ENCODE measurements at places on chromosomes 12 and 14. TPM values are rescaled to one million over a fixed set of nuclear protein-coding genes. Genes with fewer than 3 reads are reported as not detected.

TMPRSS12 gene
- total RNA-seq = not detected

- H3K4me1 ChIP-seq = peaks cover 47% of the 10 kb centered on the region
- H3K36me3 ChIP-seq = peaks cover 21% of the 10 kb centered on the region
- no peak for DNase-seq
- H3K27me3 ChIP-seq = no peaks in the 10 kb centered on the region
- H3K4me3 ChIP-seq = peak overlapping the region; percentile 99
These were observed 1.1 kb upstream of the TM9SF1 start for GRCh38 chr14:24196071-24197055.

DNA sequence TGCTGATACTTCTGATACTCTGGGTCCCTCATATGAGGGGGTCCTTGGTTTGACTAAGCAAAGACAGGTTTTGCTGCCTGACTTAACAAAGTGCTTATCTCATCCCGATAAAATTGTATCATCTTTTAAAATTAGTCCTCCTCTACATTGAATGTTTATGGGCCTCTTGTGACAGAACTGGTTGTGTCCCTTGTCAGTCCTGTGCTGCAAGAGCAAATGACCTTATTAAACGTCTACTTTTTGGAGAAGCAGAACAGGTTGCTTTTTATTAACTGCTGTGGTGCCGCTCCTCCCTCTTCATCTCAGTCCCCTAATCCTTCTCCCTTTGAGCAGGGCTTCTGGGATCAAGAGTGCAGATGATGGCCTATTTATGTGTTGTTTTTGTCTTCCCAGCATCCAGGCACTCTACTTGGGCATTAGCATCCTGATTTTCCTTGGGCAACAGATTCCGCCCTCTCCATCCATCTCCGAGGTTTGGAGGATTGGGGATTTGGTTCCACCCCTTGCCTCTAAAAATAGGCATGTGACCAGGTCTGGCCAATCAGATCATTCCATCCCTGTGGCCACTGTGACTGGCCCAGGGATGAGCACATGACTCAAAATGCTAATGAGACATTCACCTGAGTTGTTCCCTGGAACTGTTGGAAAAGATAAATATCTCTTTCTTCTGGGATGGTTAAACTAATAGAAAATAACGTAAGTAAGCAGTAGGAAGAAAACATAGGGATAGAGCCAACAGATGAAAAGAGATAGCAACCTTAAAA lies 2.9 kb upstream of the DENR start:
- DNase-seq = no peak
- no peaks in the 10 kb centered on the region for H3K27me3 ChIP-seq
- H3K4me3 ChIP-seq = no peak overlapping the region
- H3K36me3 ChIP-seq = peaks cover 3% of the 10 kb centered on the region

DNA sequence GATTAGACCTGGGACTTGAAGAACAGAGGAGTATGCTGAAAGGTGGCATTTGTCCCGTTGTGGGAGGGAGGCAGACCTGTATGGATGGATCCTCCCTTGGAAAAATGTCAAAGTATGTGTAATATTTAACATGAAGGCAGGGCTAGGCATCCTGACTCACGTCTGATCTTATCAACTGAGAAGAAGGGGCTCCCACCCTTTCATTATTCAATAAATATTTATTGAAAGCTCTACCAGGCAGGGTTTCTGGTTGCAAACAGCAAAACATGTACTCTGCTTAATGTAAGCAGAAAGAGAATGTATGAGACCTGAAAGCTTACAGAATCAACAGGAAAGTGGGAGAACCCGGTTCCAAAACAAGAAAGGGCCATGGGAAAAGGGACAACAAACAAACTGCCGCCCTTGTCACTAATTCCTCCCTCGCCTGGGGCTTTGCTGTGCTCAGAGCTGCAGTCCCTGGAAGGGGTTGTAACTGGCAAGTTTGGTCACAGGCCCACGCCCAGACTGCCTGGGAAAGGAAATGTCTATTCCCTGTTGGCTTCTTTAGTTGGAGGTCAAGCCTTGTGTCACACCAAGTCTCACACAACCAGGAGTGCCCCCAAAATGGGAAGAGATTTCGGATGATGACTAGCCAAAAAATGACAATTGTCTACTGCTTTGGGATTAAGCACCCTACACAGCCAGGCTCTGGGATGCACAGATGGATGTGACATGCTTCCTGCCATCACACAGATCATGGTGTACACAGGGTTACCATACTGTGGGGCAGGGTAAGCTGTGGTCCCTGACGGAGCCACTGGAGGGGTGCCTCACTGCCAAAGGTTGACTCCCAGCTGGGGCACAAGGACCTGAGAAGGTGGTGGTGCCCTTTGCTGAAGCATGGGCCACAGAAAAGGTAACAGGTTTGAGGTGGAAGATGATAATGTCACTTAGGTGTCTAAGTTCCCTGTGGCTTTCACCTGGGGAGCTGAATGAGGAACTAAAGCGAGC lies 36.8 kb downstream of the RAB35 start:
- peak; percentile 69 for DNase-seq
- peaks cover 24% of the 10 kb centered on the region for H3K4me1 ChIP-seq
- H3K36me3 ChIP-seq = no peaks in the 10 kb centered on the region
- peak overlapping the region; percentile 78 for H3K27ac ChIP-seq
- no peaks in the 10 kb centered on the region for H3K27me3 ChIP-seq

- H3K4me3 ChIP-seq = no peak overlapping the region
- DNase-seq = no peak
- no peaks in the 10 kb centered on the region for H3K27me3 ChIP-seq
- H3K4me1 ChIP-seq = peaks cover 16% of the 10 kb centered on the region
- H3K27ac ChIP-seq = no peak overlapping the region
- no peaks in the 10 kb centered on the region for H3K36me3 ChIP-seq
These were observed 88.6 kb upstream of the CPSF6 start for GRCh38 chr12:69150796-69151127.

DNA sequence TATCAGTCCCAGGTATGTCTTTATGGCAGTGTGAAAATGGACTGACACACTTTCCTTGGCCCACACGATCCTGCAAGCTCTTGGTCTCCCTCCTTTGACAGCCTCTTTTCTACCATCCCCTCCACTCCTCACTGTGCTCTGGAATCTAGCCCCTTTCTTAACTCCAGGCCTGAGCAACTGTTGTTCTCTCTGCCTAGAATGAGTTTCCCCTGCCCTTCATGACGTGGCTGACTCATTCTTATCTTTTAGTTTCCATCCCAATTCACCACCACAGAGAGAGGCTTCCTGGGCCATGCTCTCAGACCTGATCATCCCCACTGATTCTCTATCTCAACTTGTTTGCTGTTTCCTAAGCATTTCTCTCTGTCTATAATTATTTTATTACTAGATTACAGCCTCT lies 157.4 kb upstream of the HMGA2 start:
- no peaks in the 10 kb centered on the region for H3K27me3 ChIP-seq
- H3K36me3 ChIP-seq = no peaks in the 10 kb centered on the region
- H3K4me3 ChIP-seq = no peak overlapping the region
- DNase-seq = no peak
- no peak overlapping the region for H3K27ac ChIP-seq

ORAI1 gene
- total RNA-seq = 56.5 TPM

GRCh38 chr14:80080601-80081000 lies 130.7 kb downstream of the DIO2 start:
- H3K4me3 ChIP-seq = no peak overlapping the region
- no peaks in the 10 kb centered on the region for H3K4me1 ChIP-seq
- H3K27ac ChIP-seq = no peak overlapping the region
- H3K36me3 ChIP-seq = no peaks in the 10 kb centered on the region

GRCh38 chr12:62106547-62107185 lies 153.5 kb upstream of the USP15 start:
- no peaks in the 10 kb centered on the region for H3K36me3 ChIP-seq
- H3K4me1 ChIP-seq = no peaks in the 10 kb centered on the region
- H3K27ac ChIP-seq = no peak overlapping the region

DNA sequence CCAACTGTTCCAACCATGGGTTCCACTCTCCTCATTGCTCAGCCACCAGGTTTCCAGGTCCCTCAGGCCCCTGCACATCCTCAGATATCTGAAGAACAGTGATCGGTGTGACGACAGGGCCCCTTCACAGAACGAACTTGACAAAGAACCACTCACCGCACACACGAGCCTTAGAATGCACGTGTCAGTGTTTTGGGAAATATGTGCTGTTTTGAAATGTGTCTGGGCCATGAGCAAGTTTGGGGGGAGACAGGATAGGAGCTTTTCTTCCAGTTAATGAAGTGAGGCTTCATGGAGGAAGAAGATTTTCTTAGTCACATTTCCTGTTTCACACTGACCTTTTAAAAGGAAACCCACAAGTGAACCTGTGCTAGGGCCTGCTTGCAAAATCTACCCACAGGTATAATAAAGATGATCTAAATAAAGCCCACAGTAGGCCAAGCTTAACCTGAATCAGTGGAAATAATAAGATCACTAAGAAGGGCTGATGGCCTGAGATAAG lies 58.6 kb downstream of the ZFP36L1 start:
- H3K27ac ChIP-seq = no peak overlapping the region
- peak; percentile 57 for DNase-seq
- H3K4me1 ChIP-seq = peaks cover 30% of the 10 kb centered on the region
- H3K4me3 ChIP-seq = no peak overlapping the region

DNA sequence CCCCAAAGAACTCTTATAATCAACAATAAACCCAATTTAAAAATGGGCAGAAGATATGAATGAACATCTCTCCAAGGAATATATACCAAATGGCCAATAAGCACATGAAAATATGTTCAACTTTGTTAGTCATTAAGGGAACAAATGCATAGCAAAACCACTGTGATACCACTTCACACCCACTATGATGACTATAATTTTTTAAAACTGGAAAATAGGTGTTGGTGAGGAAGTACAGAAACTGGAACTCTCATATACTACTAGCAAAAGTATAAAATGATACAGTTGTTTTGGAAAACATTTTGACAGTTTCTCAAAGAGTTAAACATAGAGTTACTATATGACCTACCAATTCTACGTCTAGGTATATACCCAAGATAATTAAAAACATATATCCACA lies 9.4 kb upstream of the HEATR5A start:
- no peaks in the 10 kb centered on the region for H3K27me3 ChIP-seq
- no peak overlapping the region for H3K27ac ChIP-seq
- no peak for DNase-seq
- H3K36me3 ChIP-seq = no peaks in the 10 kb centered on the region
- H3K4me3 ChIP-seq = no peak overlapping the region

HOXC9 gene
- total RNA-seq = 12.2 TPM

DNA sequence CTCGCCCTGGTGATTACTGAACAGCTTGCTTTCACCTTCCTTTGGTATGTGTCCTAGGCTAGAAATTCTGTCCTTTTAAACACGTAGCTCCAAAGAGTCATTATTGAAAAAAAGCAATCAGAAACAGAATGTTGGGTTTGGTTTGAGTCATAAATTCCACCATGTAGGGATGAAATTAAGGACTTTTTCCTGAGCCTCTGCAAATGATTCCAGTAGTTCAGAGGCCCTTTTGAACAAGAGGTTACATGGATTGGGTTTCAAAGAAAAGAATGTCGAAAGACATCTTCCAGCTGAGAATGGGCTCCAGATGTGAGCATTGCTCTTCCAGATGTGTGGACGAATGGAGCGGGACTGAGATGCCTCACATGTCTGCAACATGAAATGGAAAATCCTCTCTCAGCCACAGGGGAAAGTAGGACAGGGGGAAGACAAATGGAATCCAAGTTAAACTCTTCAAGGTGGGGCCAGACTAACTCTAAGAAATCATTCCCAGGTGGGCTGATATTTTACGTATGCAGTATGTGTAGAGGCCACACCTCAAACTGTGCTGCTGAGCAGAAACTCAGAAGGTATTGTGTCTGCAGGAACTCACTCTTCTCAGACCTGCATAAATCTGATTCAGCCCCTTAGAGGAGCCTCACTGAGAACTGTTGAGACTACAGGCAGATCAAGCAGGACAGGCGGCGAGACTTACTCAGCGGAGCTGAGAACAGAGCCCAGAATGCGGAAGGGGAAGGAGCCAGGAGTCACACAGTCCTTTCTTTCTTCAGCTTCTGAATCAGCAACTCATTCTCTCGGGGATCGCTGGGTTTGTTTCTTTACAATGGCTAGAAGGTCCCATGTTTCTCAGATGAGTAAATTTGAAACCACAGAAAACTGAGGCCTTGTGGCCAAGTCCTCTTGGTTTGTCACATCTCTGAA lies 23.3 kb upstream of the EMP1 start:
- H3K4me1 ChIP-seq = peaks cover 79% of the 10 kb centered on the region
- H3K4me3 ChIP-seq = no peak overlapping the region
- H3K27ac ChIP-seq = peak overlapping the region; percentile 83
- DNase-seq = no peak
- no peaks in the 10 kb centered on the region for H3K27me3 ChIP-seq
- no peaks in the 10 kb centered on the region for H3K36me3 ChIP-seq

GRCh38 chr14:64763801-64764621 lies 59.8 kb downstream of the PLEKHG3 start:
- H3K4me3 ChIP-seq = peak overlapping the region; percentile 26

ANKRD33 gene
- not detected for total RNA-seq

ERH gene
- total RNA-seq = 41.9 TPM

GRCh38 chr12:2395354-2395977 lies 342.7 kb downstream of the CACNA1C start:
- H3K4me1 ChIP-seq = peaks cover 16% of the 10 kb centered on the region
- H3K4me3 ChIP-seq = no peak overlapping the region
- no peak for DNase-seq
- no peaks in the 10 kb centered on the region for H3K36me3 ChIP-seq

- no peaks in the 10 kb centered on the region for H3K36me3 ChIP-seq
- no peak overlapping the region for H3K4me3 ChIP-seq
- no peaks in the 10 kb centered on the region for H3K4me1 ChIP-seq
- peak; percentile 75 for DNase-seq
- H3K27me3 ChIP-seq = peaks cover 6% of the 10 kb centered on the region
These were observed 123.0 kb downstream of the BCL11B start for GRCh38 chr14:99148861-99149610.

GRCh38 chr14:39628087-39628486 lies 195.9 kb upstream of the FBXO33 start:
- no peak overlapping the region for H3K4me3 ChIP-seq
- no peaks in the 10 kb centered on the region for H3K27me3 ChIP-seq
- H3K36me3 ChIP-seq = no peaks in the 10 kb centered on the region
- H3K4me1 ChIP-seq = no peaks in the 10 kb centered on the region

EP400 gene
- total RNA-seq = 81.3 TPM

GRCh38 chr12:95674163-95674562 lies 116.4 kb downstream of the NTN4 start:
- no peaks in the 10 kb centered on the region for H3K27me3 ChIP-seq
- no peak overlapping the region for H3K27ac ChIP-seq
- H3K36me3 ChIP-seq = no peaks in the 10 kb centered on the region
- DNase-seq = no peak
- H3K4me3 ChIP-seq = no peak overlapping the region

DHRS2 gene
- total RNA-seq = 2.2 TPM

- H3K27ac ChIP-seq = no peak overlapping the region
- no peaks in the 10 kb centered on the region for H3K36me3 ChIP-seq
- H3K4me1 ChIP-seq = no peaks in the 10 kb centered on the region
- DNase-seq = no peak
- no peaks in the 10 kb centered on the region for H3K27me3 ChIP-seq
- H3K4me3 ChIP-seq = no peak overlapping the region
These were observed 615.9 kb upstream of the MIS18BP1 start for GRCh38 chr14:45868863-45869262.

- peak overlapping the region; percentile 82 for H3K4me3 ChIP-seq
- peak; percentile 90 for DNase-seq
- H3K4me1 ChIP-seq = peaks cover 27% of the 10 kb centered on the region
- H3K27me3 ChIP-seq = no peaks in the 10 kb centered on the region
- peaks cover 8% of the 10 kb centered on the region for H3K36me3 ChIP-seq
These were observed 12.2 kb downstream of the AGAP2 start for GRCh38 chr12:57726151-57726883.

Data from suprapubic skin (tissue), 4 donors.